Stimulated activated CD4-positive, alpha-beta T cell treated with anti-CD3 and anti-CD28 coated beads, Interleukin-4, amount 100 ng/mL, for 24 hours (primary cell): ENCODE measurements at places on chromosomes 5 and 9.

GRCh38 chr9:94812343-94812742 is 85.8 kb downstream of the AOPEP start:
- DNase-seq, result no peak

DNA sequence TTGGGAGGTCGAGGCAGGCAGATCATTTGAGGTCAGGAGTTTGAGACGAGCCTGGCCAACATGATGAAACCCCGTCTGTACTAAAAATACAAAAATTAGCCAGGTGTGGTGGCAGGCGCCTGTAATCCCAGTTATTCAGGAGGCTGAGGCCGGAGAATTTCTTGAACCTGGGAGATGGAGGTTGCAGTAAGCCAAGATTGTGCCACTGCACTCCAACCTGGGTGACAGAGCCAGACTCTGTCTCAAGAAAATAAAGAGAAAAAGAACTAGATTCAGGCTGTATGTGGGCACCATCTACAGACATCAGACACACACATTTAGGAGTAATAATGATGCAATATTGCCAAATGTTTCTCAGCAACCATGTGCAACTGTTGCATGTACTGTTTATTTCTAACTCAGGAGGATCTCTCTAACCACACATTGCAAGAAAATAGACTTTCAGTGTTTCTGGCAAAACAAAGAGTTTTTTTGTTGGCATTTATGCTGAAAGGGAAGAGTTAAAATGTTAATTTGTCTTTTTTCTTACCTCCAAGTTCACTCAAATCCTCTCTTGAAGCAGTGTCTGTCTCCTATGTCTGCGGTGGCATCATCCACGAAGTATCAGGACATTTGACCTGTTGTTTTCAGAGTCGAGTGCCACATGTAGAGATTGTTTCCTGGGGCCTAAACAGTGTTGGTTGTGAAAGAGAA is 5.1 kb upstream of the ORM1 start:
- DNase-seq, result no peak

DNA sequence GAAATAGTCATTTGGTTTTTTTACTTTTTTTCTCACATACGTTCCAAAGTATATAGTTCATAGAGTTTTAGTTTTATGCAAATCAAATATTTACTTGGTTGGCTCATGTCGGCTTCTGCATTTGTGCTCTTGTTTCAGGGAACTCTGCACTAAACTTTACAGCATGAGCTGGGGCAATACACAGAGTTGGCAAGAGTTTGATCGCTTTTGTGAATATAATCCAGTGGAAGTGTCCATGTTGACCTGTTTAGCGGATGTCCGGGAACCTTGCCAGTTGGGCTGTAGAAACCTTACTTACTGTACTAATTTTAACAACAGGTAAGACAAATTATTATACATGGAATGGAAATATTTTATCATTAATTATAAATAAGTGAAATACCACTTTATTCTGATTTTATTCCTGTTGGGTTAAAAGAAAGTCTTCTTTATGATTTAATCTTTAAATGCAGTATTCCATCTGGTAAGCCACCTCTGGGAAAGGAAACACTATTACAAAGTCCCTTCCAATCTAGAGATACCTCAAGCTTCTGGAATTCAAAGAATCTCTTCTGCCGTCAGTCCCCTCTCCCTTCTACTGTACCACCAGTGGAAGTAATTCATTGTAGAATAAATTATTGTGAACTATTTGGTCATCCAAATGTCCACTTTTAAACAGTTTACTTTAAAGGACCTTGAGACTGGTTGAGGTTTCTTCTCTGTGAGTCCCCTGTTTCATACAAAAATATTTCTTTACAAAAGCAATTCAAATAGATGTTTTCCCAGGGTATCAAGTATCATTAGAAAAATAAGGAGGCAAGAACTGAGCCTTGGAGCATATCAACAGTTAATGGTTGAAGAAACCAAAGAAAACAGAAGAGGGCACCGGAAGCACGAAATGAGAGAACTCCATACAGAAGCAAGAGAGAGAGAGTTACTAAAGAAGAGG is 45.2 kb upstream of the GLIPR2 start:
- no peak for DNase-seq

DNA sequence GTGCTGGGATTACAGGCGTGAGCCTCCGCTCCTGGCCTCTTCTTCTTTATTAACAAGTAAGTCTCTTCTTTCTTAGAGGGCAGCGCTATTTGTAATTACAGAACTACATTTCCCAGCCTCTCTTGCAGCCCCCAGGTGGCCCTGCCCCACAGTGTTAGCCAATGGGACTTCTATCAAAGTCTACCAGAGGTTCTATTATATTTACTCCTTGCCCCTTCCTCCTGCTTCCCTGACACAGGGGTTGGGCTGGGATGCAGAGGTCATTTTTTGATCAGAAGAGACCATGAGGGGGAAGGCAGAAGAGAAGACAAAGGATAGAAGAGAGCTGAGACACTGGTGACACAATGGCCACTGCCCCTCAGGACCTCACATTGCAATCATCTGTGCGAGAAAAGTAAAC is 224.2 kb downstream of the SYK start:
- no peak for DNase-seq

GRCh38 chr5:65483546-65484346 is 2.0 kb upstream of the ADAMTS6 start:
- no peak for DNase-seq

DNA sequence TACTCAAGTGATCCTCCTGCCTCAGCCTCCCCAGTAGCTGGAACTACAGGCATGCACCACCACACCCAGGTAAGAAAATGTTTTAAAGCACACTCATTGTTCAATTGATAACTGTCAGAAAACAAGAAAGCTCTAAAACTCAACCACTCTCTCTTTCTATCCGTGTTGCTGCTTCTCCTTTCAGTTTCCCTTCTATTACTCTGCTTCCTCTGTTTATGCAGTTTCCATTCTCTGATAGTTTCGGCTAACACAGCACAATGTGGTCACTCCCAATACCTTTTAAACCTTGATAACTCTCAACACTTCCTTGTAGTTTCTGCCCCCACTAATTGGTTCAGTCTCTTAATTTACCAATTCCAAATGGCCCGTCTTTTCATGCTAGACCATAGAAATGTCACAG is 59.2 kb upstream of the NR4A3 start:
- no peak for DNase-seq

DNA sequence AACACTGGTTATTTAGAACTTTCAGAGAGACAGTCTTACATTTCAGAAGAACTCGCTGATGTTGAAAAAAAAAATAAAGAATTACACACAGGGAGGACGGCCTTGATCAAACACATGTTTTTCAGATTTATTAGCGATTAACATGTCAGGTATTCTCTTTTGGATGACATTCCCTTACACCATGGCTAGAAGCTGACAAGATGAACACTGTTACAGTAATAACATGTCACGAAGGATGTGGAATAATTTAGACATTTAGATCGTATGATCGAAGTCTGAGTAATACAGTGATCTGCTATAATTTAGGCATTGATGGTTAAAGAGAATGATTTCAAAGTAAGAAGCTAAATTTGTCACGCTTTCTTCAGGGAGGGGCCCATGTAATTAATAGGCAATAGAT is 24.6 kb upstream of the FBXL7 start:
- DNase-seq, result no peak

- no peak for DNase-seq
Observed at GRCh38 chr9:106177216-106177615, 482.9 kb downstream of the TMEM38B start.

- DNase-seq, result peak; percentile 19
Observed at GRCh38 chr5:96080557-96080956, 118.9 kb upstream of the ELL2 start.

- DNase-seq, result no peak
Observed at GRCh38 chr9:123637945-123638634, 282.1 kb downstream of the CRB2 start.

- no peak for DNase-seq
Observed at GRCh38 chr5:1538276-1538675, 14.5 kb upstream of the LPCAT1 start.
